Thoracic aorta endothelial cell (primary cell): ENCODE measurements at places on chromosomes 4 and X. TPM values are rescaled to one million over a fixed set of nuclear protein-coding genes. Genes with fewer than 3 reads are reported as not detected.

FHL1 gene
- total RNA-seq = 43.4 and 79.4 TPM in 2 replicates

GPC4 gene
- 0.07 TPM in 1 of 2 replicates, not detected in the other for total RNA-seq

GDPD2 gene
- total RNA-seq = not detected in 2 replicates

TRAPPC11 gene
- total RNA-seq = 72.3 and 78.1 TPM in 2 replicates

HS6ST2 gene
- total RNA-seq = 0.43 TPM in 1 of 2 replicates, not detected in the other

PGAM4 gene
- total RNA-seq = not detected in 2 replicates

OTC gene
- 0.07 TPM in 1 of 2 replicates, not detected in the other for total RNA-seq

ZMAT1 gene
- 2.3 and 4.0 TPM in 2 replicates for total RNA-seq
